Breast epithelium (tissue), 4 donors: ENCODE measurements at places on chromosomes 7 and 10. TPM values are rescaled to one million over a fixed set of nuclear protein-coding genes. Genes with fewer than 3 reads are reported as not detected.
A peak's percentile ranks its signal among the peaks of the same experiment; 100 is the strongest.

DNA sequence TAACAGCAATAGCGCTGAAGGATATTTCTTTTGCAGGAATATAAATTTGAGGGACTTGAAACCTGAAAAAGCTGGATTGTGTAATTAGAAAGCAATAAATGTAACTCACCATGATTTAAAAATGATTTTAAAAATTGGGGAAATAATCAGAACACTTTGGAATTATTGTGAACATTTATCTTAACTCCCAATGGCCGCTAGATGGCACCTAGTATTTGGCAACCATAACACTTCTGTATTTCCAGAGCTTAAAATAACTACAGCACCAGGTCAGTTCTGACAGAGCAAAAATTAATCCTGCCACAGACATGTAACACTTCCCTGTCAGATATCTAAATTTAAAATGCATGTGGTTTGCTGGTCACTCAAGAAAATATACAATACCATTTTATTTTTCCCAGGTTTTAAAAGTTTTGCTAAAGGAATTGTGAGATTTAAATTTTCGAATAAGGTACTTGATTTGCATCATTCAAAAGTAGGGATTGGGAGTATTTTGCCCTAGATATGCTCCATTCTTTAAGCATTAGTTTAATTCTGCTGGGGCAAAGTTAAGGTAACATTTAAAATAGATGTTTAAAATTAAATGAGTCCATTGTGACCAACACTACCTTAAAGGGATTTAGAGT lies 144.5 kb downstream of the PPP1R3A start:
- DNase-seq: no peak
- no peaks in the 10 kb centered on the region for H3K27me3 ChIP-seq
- H3K4me3 ChIP-seq: no peak overlapping the region
- H3K4me1 ChIP-seq: no peaks in the 10 kb centered on the region
- no peak overlapping the region for H3K27ac ChIP-seq

GRCh38 chr7:152103691-152104090 lies 78.2 kb downstream of the GALNT11 start:
- no peaks in the 10 kb centered on the region for H3K27me3 ChIP-seq
- no peaks in the 10 kb centered on the region for H3K4me1 ChIP-seq
- DNase-seq: no peak
- H3K4me3 ChIP-seq: no peak overlapping the region

GRCh38 chr7:135186261-135186540 lies 15.7 kb upstream of the CYREN start:
- no peak overlapping the region for H3K4me3 ChIP-seq
- no peak for DNase-seq
- H3K36me3 ChIP-seq: peaks cover 27% of the 10 kb centered on the region
- H3K27me3 ChIP-seq: no peaks in the 10 kb centered on the region
- no peaks in the 10 kb centered on the region for H3K4me1 ChIP-seq

DNA sequence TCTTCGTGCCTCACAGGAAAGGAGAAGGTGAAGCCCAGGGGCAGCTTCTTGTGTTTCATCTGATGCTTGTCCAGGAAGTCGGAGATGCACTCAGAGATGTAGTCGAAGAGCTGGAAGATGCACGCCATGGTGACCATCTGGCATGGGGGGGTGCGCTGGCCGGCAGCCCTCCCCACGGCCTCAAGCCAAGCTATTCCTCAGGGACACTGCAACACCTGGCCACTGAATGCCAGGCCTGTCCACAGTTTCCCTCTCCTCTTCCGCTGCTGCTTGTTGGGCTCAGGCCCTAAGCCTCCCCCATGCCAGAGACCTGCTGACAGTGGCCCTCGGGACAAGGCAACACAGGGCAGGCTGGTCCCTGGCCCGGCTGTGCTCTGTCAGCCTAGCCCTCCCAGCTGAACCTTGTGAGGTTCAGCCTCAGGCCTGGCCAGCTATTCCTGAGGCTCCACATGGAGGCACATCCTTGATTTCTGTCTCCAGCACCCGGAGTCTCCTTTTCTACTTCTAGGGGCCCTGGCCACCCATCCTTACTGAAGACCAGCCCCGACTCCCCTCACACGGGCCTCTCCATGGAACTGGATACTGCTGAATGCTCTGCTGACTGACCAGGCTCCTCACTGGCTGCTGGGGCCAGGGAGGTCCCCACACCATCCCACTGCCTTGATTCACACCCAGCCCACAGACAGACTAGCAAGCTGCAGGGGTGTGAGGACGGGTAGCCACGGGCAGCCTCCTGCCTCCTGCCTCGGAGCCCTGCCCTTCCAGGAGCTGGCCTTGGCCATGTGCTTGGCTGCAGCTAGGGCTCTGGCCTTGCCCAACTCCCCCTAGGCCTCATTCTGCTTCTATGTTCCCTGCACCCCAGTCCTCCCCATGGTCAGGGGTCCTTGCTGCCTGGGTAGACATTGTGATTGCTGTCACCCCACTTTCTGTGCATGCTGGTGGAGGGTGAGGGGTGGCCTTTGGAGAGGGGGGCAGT lies 10.1 kb upstream of the MYL7 start:
- DNase-seq: no peak
- H3K27ac ChIP-seq: no peak overlapping the region
- peaks cover under 1% of the 10 kb centered on the region for H3K4me1 ChIP-seq
- H3K27me3 ChIP-seq: peaks cover under 1% of the 10 kb centered on the region

- H3K4me3 ChIP-seq: no peak overlapping the region
- no peaks in the 10 kb centered on the region for H3K36me3 ChIP-seq
- DNase-seq: no peak
- H3K4me1 ChIP-seq: no peaks in the 10 kb centered on the region
- H3K27me3 ChIP-seq: no peaks in the 10 kb centered on the region
- H3K27ac ChIP-seq: no peak overlapping the region
Measured at GRCh38 chr7:157297185-157297584, 39.6 kb upstream of the DNAJB6 start.

GRCh38 chr10:14144451-14144850 lies 186.3 kb downstream of the FRMD4A start:
- H3K4me3 ChIP-seq: no peak overlapping the region
- H3K27ac ChIP-seq: no peak overlapping the region
- no peaks in the 10 kb centered on the region for H3K4me1 ChIP-seq

GRCh38 chr7:21191321-21192073 lies 236.4 kb upstream of the SP4 start:
- peaks cover 8% of the 10 kb centered on the region for H3K27me3 ChIP-seq
- H3K27ac ChIP-seq: no peak overlapping the region
- no peaks in the 10 kb centered on the region for H3K4me1 ChIP-seq
- no peak for DNase-seq
- no peaks in the 10 kb centered on the region for H3K36me3 ChIP-seq

- no peaks in the 10 kb centered on the region for H3K4me1 ChIP-seq
- H3K27ac ChIP-seq: no peak overlapping the region
- H3K27me3 ChIP-seq: no peaks in the 10 kb centered on the region
- no peak for DNase-seq
Measured at GRCh38 chr10:14681305-14681704, 93.4 kb downstream of the FAM107B start.

DNA sequence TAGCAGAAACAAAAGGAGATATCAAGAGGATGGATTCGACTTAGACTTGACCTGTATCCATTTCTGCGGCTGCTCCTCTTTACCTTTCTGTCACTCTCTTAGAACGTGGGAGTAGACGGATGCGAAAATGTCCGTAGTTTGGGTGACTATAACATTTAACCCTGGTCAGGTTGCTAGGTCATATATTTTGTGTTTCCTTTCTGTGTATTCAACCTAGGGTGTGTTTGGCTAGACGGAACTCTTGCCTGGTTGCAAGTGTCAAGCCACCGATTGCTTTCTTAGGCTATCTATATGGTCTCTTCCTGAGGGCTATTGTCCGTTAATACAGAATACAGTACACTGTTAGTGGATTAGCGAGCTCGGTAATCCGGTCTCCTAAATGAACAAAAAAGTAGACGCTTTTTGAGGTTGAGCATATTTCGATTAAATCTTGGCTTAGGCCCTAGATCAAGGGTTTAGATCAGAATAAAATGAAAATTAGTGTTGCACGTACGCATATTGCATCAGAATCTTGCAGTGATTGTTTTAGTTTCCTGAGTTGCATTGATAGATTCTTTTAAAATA lies 1.2 kb downstream of the PTEN start:
- H3K27me3 ChIP-seq: no peaks in the 10 kb centered on the region
- DNase-seq: no peak
- no peaks in the 10 kb centered on the region for H3K4me1 ChIP-seq
- peak overlapping the region; percentile 98 for H3K27ac ChIP-seq
- H3K4me3 ChIP-seq: peak overlapping the region; percentile 73

DNA sequence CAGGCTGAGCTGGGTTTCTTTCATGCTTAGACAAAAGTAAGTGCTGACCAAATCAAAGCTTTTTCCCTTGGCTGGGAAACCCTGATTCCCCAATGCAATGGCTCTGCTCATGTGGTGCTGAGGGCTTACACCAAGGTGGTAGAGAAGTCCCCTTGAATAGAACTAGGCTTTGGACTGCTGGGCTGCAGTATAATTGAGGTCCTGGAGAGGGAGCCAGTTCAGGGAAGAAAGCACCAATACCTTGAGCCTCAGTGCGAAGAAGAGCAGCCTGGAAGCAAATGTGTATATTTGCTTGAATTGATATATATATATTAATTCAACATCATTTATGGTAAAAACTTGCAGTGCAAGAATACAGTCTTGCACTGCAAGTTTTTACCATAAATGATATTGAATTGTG lies 391.1 kb downstream of the RPS24 start:
- DNase-seq: no peak
- no peaks in the 10 kb centered on the region for H3K36me3 ChIP-seq
- H3K27ac ChIP-seq: no peak overlapping the region
- no peaks in the 10 kb centered on the region for H3K4me1 ChIP-seq

- H3K27me3 ChIP-seq: no peaks in the 10 kb centered on the region
- DNase-seq: no peak
- H3K4me3 ChIP-seq: peak overlapping the region; percentile 2
- H3K4me1 ChIP-seq: no peaks in the 10 kb centered on the region
- H3K36me3 ChIP-seq: no peaks in the 10 kb centered on the region
Measured at GRCh38 chr7:134932707-134933370, 53.5 kb upstream of the AGBL3 start.

The ZNF655 gene
- total RNA-seq: 100 TPM

The STEAP1 gene
- total RNA-seq: 19.2 TPM

The CALCR gene
- 0.80 TPM for total RNA-seq

The SGCE gene
- total RNA-seq: 92.2 TPM
